CD4-positive, alpha-beta T cell treated with Interleukin-6 for 4 hours (primary cell): ENCODE measurements at places on chromosomes 12 and 14.

DNA sequence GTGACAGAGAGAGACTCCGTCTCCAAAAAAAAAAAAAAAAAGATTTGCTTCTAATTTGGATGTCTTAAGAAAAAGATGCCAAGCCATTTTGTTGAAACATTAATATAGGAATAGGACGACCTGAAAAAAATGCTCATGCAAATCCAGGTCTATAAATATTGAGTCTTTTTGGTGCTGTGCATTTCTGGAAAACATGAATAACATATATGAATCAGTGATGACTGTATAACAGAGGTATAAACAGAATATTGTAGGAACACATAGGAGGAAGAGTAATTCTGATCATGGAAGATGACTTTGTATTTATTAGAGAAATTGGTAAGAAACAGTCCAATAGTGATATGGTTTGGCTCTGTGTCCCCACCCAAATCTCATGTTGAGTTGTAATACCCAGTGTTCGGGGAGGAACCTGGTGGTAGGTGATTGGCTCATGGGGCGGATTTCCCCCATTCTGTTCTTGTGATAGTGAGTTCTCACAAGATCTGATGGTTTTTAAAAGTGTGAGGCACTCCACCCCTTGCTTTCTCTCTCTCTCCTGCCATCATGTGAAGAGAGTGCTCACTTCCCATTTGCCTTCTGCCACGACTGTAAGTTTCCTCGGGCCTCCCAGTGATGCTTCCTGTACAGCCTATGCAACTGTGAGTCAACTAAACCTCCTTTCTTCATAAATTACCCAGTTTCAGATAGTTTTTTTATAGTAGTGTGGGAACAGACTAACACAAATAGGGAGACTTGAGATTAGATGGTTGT lies 3.0 kb upstream of the SRSF5 start:
- DNase-seq, result peak; percentile 4

- DNase-seq, result no peak
These were observed 6.7 kb upstream of the SLC25A29 start for GRCh38 chr14:100312877-100313400.

GRCh38 chr12:53625946-53626701 lies at the start of gene ATF7:
Gene ATF7 (minus strand): TSS chr12:53626382. CDS start chr12:53601000, 25,382 bp downstream.
- peak; percentile 97 for DNase-seq

DNA sequence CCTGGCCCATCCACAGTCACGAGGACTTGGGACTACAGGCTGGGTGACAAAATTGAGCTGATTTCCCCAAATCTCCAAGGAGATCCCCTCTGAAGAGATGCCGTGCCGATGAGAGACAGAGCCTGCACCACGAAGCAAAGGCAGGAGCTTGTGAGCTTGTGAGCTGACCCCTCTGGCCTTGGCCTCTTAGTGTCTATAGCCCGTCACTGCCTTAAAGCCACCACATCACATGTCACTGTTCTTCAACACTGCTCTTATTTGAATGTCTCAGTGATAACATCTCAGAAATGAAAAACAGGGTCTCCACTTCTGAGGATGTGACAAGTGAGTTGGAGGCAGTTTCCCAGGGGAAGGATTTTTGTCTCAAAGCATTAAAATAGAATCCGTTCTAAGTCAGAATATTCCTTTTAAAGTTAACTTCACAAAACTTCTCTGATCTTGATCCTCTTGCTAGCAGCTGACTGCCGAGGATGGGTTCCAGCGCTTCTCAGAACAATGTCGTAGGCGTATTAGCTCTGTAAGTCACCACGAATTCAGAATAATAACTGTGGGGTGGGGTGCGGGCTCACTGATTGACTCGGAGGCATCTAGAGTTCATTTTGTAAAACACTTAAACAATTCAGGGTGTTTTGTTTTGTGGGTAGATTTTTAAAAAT lies 37.5 kb downstream of the CHST11 start:
- DNase-seq, result peak; percentile 46

GRCh38 chr14:61733972-61734371 lies 28.2 kb upstream of the SNAPC1 start:
- no peak for DNase-seq

DNA sequence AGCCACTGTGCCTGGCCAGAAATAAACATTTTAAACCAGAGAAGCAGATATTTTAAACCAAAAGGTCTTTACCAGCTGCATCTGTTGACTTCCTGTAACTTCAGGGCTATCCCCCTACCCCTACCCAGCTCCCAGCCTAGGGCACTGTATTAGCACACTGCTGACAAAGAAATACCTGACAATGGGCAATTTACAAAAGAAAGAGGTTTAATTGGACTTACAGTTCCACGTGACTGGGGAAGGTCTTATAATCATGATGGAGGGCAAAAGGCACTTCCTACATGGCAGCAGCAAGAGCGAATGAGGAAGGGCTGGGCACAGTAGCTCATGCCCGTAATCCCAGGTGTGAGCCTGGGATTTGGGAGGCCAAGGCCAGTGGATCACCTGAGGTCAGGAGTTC lies 26.0 kb downstream of the GEMIN2 start:
- no peak for DNase-seq

DNA sequence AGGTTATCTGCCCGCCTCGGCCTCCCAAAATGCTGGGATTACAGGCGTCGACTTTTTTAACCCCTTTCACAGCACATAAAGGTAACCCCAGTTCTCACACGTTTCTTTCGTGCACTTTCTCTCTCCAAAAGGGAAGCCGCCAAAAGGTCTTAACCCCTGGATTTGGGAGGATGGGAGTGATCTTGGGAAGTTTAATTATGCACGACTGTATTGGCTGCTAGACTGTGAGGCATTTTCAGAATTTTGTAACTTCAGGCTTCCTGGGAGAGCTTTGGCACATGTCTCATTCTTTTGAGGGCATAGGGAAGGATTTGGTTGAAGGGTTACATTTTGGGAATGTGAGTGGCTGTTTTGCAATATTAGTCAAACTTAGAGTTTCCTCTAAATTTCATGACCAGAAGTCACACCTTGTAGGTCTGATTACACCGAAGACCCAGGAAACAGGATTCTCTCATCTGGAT lies 1.4 kb upstream of the SMARCC2 start:
- DNase-seq, result no peak

DNA sequence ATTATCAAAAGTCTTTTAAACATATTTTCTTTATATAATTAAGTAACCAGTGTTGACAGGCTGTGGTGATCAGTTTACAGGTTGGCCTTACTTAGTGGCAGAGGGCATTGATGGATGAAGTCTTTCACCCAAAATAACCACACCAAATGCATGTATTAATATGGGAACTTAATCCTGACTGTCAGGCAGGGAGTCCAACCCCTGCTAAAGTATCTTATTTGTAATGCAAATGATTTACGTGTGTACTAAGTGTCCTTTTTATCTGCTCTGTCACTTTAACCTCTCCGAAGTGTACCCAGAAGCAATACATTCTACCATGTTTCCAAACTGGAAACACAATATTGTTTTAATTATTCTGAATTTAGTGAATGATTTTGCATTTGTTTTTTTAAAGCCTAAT lies 1.4 kb downstream of the MYBPC1 start:
- no peak for DNase-seq

GRCh38 chr14:63951429-63951828 lies 98.6 kb downstream of the SYNE2 start:
- no peak for DNase-seq

DNA sequence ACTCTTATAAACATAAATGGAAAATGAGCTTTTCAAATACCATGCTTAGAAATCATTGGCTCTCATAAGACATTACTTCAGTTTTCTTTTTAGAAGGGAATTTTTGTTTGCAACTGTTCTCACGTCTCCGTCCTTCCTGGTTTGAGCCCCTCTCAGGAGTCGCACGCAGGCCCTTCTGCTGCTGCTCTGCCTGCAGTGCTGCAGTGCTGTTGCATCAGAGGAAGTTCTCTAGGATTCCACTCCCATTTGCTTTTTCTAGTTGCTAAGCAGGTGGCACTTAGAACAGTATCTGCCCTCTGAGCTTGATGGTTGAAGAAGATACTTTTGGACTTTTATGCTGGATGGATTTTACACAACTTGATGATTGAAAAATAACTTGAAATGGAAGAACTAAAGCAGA lies 70.8 kb downstream of the SCN8A start:
- no peak for DNase-seq

GRCh38 chr12:82522285-82522684 lies 164.0 kb downstream of the METTL25 start:
- no peak for DNase-seq

- no peak for DNase-seq
These were observed 4.5 kb upstream of the PNMA1 start for GRCh38 chr14:73718418-73719251.

GRCh38 chr14:77303417-77304156 lies 17.1 kb downstream of the POMT2 start:
- no peak for DNase-seq

GRCh38 chr12:109329686-109330085 lies 18.0 kb upstream of the MYO1H start:
- no peak for DNase-seq

GRCh38 chr12:8916154-8916553 lies 1.8 kb downstream of the PHC1 start:
- no peak for DNase-seq

DNA sequence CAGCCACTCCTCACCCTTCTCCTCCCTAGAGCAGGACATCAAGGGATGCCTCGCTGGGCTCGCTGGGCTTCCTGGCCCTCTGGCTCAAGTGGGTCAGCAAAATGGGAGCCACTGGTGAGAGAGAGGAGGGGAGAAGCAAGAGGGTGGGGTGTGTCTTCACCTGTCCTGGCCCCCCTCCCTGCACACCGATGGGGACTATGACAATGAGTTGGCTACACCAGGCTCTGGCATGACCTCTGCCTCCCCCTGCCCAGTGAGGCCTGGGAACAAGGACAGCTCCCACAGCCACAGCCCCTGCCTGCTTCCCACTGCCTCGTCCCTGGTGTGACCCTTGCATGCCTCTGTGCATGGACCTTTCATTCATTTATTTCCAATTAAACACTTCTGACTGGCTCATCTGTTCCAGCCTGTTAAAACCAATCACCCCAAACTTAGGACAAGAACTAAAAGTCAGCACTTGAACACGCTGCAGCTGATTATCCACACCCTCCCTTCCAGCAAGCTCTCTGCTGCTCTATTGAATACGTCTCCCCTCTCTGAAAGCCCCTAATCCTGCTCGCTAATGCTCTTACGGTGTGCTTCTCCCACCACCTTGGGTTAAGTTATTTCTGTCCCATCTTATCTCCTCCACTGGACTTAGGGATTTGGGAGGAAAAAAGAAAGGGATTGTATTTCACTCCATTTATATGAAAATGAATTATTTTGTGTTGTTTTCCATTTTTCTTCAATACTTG lies 5.8 kb upstream of the PPP2R5C start:
- DNase-seq, result no peak

- DNase-seq, result no peak
These were observed 337.3 kb upstream of the TMPO start for GRCh38 chr12:98178126-98178525.

- no peak for DNase-seq
These were observed 26.2 kb upstream of the PDE3A start for GRCh38 chr12:20342111-20342510.

- no peak for DNase-seq
These were observed 866.9 kb downstream of the NRXN3 start for GRCh38 chr14:79037106-79037505.
